GM23338 (cell line): ENCODE measurements at places on chromosomes 2 and 18. TPM values are rescaled to one million over a fixed set of nuclear protein-coding genes. Genes with fewer than 3 reads are reported as not detected.

DNA sequence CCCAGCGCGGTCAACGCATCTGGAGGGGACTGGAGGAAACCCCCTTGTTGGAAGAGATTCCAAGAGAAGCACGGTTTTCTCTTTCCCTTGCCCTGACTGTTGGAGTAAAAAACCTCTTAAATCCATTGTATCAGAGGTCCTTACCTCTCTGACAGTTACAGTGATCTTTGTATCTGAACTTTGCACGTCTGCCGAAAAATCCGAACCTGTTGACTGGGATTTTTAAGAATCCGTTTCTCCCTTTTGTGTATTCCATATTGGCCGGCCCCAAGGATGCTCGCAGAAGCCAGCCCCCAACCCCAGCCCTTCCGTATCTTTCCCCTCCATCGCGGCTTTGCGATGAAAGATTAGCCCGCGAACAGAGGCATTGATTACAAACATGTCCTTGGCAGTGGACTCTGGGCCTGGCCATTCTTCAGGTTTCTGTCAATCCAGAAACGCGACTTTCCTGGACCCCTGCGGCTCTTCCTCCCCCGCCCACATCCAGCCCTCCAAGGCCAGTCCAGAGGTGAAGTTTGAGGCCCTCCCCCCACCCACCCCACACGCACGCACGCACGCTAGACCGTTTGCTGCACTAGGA is 4.6 kb upstream of the DLX1 start:
- no peak for DNase-seq
- H3K27me3 ChIP-seq = peaks cover 98% of the 10 kb centered on the region
- H3K36me3 ChIP-seq = no peaks in the 10 kb centered on the region
- peaks cover 57% of the 10 kb centered on the region for H3K4me1 ChIP-seq
- no peak overlapping the region for H3K27ac ChIP-seq
- peak overlapping the region; percentile 52 for H3K4me3 ChIP-seq

- no peak overlapping the region for H3K27ac ChIP-seq
- no peaks in the 10 kb centered on the region for H3K27me3 ChIP-seq
- no peak for DNase-seq
- peaks cover 17% of the 10 kb centered on the region for H3K4me1 ChIP-seq
- H3K4me3 ChIP-seq = no peak overlapping the region
- H3K36me3 ChIP-seq = no peaks in the 10 kb centered on the region
These were observed 307.3 kb downstream of the GBX2 start for GRCh38 chr2:235860871-235861270.

DNA sequence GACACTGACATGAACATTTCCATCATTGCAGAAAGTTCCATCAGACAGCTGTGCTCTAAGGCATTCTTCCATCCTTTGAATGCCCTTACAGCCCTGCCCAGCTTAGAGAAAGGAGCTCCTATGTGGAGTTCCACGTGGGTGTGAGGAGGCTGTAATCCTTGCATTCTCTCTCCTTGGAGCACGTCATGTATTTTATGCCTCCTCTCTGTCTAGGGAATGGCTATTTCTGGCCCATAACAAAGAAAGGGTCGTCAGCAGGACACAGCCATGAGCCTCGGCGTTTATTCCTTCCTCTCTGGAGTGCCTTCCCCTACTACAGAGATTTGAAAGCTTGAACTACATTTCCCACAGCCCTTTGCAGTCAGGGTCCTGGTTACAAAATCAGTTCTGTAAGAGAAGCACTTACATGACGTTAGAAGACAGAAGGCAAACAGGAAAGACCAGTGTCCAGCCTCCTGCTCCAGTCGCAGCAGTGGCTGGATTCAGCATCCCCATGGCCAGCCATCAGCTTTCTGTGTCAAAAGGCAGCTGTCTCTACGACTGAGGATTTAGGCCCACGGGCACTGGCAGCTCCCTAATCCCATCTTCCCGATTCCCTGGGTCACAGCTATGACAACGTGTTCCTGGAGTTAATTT is 234.9 kb downstream of the TFCP2L1 start:
- no peaks in the 10 kb centered on the region for H3K27me3 ChIP-seq
- H3K27ac ChIP-seq = no peak overlapping the region
- no peak for DNase-seq
- H3K36me3 ChIP-seq = no peaks in the 10 kb centered on the region
- H3K4me1 ChIP-seq = no peaks in the 10 kb centered on the region

DNA sequence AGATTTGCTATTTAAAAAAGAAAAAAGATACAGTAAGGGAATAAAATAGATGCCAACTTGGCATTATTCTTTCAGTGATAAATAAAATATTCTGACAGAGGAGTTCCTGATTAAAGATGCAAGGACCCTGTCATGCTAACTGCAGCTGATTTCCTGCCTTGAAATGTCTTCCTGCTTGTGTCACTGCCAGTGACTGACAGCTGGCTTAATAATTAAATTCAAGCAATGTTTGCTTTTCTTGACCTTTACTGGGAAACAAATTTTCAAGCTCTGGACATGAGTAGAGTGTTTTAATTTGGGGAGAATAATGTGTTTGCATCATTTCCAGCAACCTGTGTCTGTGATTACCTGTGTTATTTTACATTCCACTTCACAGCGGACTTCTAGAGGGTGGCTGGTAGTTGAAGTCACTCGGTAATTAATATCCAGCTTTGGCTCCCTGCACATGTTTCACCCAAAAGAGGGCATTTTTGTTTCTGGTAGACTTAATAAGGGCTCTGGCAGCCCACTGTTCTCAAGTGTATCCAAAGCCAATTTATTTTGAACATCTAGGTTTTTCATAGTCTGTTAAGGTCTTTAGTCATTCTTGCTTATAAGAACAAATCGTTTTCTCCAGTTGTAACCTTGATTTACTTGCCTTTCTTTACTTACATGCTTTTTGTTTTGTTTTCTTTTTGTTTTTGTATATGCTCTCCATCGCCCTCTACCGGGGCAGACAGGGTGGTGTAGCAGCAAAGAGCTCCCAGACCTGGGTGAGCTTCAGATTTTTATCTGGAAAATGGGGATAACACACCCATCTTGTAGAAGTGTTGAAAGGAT is 48.5 kb upstream of the PROKR1 start:
- H3K4me1 ChIP-seq = no peaks in the 10 kb centered on the region
- no peaks in the 10 kb centered on the region for H3K27me3 ChIP-seq
- H3K27ac ChIP-seq = no peak overlapping the region

GRCh38 chr2:195632856-195633572 is 24.0 kb upstream of the SLC39A10 start:
- no peaks in the 10 kb centered on the region for H3K36me3 ChIP-seq
- H3K4me1 ChIP-seq = no peaks in the 10 kb centered on the region
- DNase-seq = no peak
- no peak overlapping the region for H3K27ac ChIP-seq

- no peak overlapping the region for H3K4me3 ChIP-seq
- no peaks in the 10 kb centered on the region for H3K27me3 ChIP-seq
- no peak overlapping the region for H3K27ac ChIP-seq
These were observed 30.9 kb downstream of the RALBP1 start for GRCh38 chr18:9506046-9506792.

DNA sequence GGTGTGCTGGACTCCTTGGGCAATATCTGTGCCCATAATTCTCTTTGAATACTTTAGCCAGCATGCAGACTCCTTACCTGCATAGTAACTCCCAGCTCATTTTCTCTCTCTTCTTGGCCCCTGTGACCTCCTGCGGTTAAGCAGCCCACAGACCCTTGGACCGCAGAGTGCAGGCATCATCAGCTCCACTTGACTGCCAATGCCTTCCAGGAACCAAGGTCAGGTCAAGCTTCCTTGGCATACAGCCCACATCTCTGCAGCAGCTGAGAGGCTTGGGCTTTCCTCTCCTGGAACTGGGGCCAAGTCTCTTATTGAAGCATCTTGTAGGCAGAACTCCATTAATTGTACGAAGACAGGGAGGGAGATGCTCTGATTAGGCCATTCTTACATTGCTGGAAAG is 130.1 kb upstream of the PIEZO2 start:
- H3K36me3 ChIP-seq = no peaks in the 10 kb centered on the region
- H3K27me3 ChIP-seq = no peaks in the 10 kb centered on the region
- no peak overlapping the region for H3K4me3 ChIP-seq
- no peaks in the 10 kb centered on the region for H3K4me1 ChIP-seq

DNA sequence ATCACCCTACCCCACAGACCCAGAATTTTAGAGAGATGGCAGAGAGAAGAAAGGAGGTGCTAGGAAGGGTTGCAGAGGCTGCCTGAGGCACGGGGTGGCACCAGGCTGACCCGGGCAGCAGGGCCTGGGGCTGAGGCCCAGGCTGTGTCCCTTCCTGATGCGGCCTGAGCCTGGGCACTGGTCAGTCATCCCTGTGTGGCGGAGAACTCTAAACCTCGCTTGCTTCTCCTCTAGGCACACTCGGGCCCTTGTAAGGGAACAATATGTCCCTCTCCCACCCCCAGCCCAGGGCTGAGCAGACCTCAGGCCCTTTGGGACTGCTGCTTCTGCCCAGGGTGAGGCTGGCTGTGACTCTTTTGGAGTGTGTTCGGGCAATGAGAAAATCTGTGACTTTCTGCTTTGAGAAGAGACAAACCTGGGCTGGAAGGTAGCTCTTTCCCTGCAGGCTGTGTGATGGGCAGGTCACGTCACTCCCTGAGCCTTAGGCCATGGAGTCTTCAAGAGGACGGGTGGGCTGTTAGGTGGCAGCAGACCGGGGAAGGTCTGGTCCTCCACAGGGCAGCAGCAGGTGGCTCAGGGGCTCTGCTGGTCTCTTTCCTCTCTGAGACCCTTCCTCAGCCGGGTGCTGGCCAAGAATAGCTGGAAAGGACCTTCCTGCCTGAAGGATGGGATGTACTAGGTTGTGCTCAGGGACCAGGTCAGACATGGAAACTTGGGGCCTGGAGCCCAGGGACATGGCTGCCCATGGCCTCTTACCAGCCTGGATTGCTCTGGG is 96.8 kb downstream of the GLI2 start:
- DNase-seq = no peak
- no peak overlapping the region for H3K27ac ChIP-seq
- no peak overlapping the region for H3K4me3 ChIP-seq

DNA sequence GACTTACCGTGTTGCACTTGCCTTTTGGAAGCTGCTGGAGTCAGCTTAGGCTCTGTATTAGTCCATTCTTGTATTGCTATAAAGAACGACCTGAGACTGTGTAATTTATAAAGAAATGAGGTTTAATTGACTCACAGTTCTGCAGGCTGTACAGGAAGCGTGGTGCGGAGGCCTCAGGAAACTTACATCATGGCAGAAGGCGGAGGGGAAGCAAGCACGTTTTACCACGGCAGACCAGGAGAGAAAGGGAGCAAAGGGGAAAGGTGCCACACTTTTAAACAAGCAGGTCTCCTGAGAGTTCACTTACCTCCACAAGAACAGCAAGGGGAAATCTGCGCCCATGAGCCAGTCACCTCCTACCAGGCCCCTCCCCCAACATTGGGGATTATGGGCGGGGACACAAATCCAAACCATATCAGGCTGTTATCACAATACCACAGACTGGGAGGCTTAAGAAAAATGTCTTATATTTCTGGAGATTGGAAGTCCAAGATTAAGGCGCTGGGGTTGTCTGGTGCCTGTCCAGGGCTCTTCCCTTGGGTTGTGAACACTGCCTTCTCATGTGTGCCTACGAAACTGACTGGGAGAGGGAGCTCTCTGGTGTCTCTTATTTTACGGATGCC is 3.6 kb upstream of the D2HGDH start:
- no peak for DNase-seq
- H3K4me1 ChIP-seq = no peaks in the 10 kb centered on the region; the same call in 1 of the 2 replicates
- no peaks in the 10 kb centered on the region for H3K27me3 ChIP-seq
- H3K4me3 ChIP-seq = no peak overlapping the region

- H3K27ac ChIP-seq = no peak overlapping the region
- no peaks in the 10 kb centered on the region for H3K4me1 ChIP-seq
- H3K36me3 ChIP-seq = no peaks in the 10 kb centered on the region
- no peak for DNase-seq
- no peaks in the 10 kb centered on the region for H3K27me3 ChIP-seq
These were observed 114.9 kb downstream of the SEPTIN10 start for GRCh38 chr2:109498906-109499305.

DNA sequence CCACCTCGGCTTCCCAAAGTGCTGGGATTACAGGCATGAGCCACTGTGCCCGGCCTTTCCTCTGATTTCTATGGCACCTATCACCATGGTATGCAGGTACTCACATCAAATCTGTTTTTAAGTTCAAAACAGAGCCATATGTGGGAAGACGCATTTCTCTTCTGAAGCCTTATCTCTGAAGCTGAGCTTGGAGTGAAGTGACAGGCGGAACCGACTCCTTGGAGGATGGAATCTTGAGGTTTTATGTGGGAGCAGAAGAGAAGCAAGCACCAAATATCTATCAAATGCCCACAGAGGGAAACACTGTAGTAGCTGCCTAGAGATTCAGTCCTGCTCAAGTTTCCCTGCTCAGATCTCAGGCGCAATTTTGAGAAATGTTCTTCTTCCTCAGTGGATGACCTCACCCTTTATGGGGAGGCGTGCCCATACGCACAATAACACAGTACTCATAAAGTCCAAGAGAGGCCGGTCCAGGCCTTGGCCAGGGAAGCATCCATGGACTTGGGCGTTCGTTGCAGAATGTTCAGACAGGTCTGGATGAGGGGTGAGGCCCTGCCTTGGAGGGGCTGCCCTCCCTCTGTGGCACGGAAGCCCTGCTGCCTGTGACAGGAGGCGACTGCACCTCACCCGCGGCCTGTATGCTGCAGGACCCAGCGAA is 67.9 kb downstream of the HNRNPLL start:
- DNase-seq = no peak
- no peaks in the 10 kb centered on the region for H3K4me1 ChIP-seq
- H3K27me3 ChIP-seq = peaks cover 14% of the 10 kb centered on the region
- H3K4me3 ChIP-seq = no peak overlapping the region; the same call in 1 of the 2 replicates

DNA sequence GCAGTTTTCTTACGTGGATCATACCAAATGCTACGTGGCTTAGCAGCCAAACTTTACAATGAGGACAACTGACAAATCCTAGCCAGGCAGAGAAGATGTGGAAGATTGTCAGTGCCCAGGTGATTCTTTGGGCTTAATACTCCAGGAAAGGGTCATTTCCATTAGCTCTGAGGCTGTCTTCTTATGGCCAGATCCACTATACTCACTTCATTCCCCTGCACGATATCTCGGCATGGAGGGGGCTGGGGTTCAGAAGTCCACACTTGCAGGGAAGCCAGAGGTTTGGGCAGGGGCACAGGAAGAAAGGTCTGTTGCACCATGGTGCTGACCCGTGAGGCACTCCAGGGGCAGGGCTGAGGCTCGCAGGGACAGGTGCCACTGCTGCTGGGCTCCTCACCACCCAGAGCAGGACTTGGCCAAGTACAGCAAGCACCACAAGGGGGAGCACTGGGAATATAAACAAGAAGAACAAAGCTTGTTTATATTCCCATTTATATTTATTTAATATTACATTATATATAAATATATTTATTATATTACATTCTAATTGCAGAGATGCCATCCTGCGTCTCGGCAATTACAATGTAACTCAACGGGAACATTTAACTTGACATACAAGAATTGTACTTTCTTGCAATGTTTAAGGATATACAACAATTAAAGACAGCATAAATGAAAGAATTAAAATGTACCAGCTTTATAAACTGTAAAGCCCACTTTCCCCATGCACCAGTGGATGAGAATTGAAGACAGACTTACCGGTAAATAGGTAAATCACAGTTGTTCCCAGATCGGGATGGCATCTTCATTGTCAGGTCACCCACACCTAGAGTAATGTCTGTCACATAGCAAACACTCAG is 27.2 kb downstream of the CLUL1 start:
- peaks cover 4% of the 10 kb centered on the region; the same call in 1 of the 2 replicates for H3K4me1 ChIP-seq
- H3K4me3 ChIP-seq = no peak overlapping the region
- H3K27me3 ChIP-seq = no peaks in the 10 kb centered on the region
- no peaks in the 10 kb centered on the region for H3K36me3 ChIP-seq
- DNase-seq = peak; percentile 89

Gene LBX2
- total RNA-seq = 0.24 TPM in 1 of 2 replicates, not detected in the other

Gene CD28
- total RNA-seq = not detected in 2 replicates
